ENCODE measurements at places on chromosomes 12 and 14.

- DNase-seq, result peak; percentile 67
These were observed 1.0 kb upstream of the SLC38A2 start for GRCh38 chr12:46373301-46374296.

- no peak for DNase-seq
These were observed 17.9 kb downstream of the SIVA1 start for GRCh38 chr14:104770851-104771272.

DNA sequence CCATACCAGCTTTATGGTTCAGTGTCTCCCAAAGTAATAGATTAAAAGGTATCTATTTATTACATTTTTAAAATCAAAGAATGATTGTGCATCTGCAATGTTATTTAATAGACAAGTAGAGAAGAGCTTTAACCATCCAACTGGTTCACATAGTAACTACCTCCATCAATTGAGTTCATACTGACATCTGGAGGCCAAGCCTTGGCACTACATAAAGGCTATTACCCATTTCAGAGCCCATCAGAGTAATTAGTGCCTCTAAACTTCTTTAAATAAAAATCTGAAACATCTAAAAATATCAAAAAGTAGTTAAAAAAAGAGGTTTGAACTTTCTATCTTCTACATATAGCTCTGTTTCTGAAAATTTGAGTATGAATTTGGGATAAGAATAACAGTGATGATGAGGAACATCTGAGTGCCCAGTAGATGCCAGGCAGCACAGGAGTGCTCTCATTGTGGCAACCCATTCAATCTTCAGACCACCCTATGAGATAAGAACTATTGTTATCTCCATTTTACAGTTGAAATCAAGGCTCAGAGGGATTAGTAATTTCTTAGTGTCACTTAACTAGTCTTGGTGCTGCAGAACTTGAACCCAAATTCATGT is 132.9 kb upstream of the DAAM1 start:
- no peak for DNase-seq

DNA sequence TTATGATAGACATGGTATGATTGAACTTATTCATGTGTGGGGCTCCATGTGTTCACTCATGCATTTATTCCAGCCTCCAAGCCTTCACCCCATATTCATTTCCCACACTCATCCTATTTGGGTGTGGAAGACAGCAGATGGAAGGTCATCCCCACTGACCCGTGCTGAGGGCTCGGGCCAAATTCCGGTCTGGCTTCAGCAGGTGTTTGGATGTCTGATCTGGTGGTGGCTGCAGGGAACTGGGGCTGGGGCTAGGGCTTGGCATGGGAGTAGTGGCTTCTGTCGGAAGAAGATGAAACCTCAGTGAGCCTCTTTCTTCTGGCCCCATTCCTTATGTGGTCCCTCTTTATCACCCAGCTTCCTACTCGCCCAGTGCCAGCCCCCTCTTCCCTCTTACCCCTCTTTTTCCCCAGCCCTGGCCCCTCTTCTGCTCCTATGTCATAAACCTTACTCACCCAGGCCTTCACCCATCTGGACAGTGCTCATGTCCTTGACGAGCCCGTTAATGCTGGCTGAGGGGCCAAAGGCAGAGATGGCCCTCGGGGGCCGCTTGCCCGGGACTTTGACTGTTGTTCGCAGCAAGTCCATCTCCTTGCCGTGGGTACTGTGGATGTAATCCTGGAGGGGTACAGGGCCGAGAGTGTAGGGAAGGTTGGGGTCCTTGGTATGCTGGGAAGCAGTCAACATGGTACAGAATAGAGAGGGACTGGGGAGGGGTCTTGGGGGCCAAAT is 8.0 kb downstream of the AGAP2 start:
- no peak for DNase-seq

DNA sequence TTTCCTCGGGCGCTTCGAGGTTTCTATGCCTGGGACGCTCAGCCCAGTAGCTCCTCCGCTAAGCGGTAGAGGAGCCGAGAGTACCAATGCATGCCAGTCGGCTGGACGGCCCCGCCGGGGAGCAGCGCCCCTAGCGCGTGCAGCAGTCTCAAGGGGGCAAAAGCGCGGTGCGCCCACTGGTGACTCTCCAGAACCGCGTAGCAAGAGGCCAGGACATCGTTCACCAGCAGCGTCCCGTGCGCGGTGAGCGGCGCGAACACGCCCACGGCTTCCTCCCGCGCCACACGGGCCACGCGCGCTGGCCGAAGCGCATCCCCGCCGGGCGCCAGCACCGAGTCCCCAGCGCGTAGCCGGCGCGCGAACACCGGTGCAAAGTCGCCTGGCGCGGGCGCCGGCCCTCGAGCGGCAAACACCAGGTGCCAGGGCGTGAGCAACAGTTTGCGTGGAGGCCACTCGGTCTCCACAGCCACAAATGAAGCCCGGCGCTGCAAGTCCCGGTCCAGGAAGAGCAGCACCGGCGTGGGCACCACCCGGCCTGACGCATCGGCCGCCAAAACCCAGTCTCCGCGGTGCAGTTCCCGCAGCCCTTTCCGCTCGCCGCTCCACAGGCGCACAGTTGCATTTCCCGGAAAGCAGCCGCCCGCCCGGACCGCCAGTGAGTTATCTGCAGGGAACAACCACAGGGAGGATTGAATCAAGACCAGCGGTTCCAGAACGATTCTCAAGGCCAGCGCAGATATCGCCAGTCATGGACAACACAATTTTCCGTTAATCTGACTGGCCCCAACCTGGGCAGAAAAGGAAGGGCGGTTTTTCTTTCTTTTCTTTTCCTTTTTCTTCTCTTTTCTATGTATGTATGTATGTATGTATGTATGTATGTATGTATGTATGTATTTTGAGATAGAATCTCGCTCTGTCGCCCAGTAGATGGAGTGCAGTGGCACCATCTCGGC is 4.5 kb downstream of the DHH start:
- peak; percentile 66 for DNase-seq

GRCh38 chr12:41476499-41477439 is 288.6 kb downstream of the PDZRN4 start:
- no peak for DNase-seq

DNA sequence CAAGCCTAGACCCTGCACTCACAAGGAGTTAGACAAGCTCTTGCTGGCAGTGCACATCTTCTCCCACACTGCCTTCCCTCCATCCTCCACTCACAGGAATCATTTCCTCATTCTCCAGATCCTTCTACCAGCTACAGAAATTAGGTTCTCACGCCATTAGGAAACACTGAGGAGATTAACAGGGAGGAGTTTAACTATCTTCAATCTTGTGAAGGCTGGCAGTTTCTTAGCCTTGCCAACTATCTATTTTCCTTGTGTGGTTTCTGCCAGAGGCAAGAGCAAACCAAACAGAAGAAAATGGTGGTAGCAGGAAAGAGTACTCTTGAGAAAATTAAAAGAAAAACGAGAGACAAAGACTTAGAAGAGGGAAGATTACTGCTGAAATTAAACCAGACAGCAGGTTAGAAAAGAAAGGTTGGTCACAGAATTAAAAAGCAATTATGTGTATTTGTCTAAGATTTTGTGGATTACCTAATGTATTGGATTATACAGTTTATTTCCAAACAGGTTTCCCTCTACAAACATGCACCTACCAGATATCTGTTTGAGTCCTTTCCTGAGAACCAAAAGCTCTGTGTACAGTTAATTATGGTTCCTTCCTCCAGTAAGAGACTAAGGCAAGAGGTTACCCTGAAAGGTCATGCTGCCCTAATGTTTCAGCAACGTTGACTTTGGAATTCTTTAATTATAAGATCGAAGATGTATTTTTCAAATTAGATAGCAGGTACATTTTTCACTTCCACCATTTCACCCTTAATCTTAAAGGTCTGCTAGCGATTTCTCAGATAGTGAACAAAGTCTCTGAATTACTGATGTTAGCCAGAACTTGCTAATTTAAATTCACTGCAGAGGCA is 5.0 kb downstream of the RERG start:
- no peak for DNase-seq

- no peak for DNase-seq
These were observed 214.5 kb downstream of the PAH start for GRCh38 chr12:102702447-102703114.

GRCh38 chr12:103827911-103828391 is 13.1 kb downstream of the NT5DC3 start:
- no peak for DNase-seq

DNA sequence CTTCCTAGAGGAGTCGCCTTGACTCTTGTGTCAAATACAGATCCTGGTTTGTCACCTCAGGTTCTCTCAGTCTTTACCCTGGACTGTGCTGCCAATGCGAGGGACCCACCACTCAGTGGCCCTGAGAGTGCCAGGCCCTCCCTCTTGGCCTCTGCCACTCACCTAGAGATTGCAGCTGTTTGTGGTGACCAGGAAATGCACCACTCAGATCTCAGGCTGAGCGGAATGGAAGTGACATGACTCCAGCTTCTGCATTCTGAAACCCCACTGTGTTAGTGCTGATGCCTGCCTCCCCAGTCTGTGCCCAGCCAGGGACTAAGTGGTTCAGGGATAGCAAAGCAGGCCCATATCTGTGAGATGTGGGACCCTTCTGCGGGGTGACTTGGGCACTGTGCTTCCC is 27.8 kb upstream of the NEDD1 start:
- DNase-seq, result no peak

GRCh38 chr12:28750946-28751685 is 398.0 kb upstream of the FAR2 start:
- no peak for DNase-seq

DNA sequence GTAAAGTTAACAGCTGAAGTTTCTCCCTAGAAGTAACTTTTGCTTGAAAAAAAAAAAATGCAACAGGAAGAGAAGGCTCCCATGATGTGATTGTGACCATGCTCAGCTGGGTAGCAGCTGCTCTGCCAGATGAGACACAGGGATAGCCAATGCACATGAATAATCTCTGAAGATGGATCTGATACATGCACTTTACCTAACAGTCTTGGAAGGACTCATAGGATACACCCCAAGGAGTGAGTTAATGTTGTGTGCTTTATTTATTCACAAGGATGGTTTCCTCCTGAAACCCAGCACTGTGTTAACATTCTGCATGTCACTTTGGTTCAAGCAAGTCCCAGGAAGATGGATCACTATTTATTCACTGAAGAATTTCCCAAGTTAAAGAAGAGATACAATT is 46.5 kb downstream of the NDUFA12 start:
- no peak for DNase-seq

- no peak for DNase-seq
These were observed 65.4 kb upstream of the RFLNA start for GRCh38 chr12:124229520-124229919.

DNA sequence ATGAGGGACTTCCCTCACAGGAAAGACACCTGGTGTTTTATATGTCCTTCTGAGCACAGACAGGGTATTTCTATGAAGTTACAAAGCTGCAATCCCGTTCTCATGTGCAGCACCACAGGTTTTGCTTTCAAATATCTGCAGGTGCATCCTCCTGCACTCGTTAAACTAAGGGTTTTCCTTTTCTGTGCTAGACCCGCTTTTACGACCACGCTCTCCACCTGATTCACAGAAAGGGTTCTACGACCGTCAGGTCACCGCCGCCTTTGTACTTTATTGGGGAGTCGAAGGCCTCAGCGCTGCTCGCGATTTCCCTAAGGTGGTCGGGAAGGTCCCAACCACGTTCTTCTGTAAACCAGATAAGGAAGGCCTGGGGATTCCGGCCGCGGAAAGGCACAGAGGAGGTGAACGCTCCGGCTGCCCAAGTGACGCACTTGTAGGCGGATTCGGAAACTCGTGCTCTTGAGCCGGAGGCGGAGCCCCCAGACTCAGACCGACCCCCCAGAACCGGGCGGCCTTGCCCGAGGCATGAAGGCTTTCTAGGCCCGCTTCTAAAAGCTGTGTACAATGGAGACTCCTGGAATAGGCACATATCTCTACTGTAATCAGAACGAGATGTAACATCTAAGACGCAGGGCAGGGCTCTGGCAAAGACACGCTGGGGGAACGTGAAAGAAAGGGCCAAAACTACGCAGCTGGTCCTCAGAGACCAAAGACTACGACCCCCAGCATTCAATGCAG is 995 bp upstream of the HSP90B1 start:
- peak; percentile 88 for DNase-seq

- DNase-seq, result no peak
These were observed 11.2 kb upstream of the CD9 start for GRCh38 chr12:6189028-6189427.

DNA sequence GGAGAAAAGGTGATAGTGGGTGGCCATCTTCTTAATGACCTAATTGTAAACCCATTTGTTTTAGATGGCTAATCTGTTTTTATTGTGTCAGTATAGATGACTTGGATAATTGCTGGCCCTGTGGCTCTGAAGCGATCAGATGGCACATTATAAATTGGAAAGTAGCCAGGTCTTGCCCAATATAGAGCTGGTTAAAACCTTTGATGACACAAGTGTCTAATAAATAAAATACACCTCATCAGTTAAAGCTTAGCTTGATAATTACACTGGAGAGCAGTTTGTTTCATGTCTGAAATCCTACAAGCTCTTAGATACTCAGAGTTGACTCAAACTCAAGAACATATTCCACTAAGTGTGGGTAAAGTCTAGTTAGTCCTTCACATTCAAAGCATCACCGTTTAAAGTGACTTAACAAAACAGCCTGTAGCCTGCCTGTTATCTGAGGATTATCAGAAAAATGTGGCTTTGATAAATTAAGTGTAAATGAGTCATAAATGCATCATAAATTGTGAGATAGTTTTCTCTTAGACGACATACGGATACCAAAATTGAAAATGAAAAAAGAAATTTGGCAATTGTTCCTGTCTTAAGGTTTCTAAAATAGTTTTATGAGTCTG is 280.9 kb downstream of the LRIG3 start:
- no peak for DNase-seq

- DNase-seq, result no peak
These were observed 3.5 kb downstream of the RSRC2 start for GRCh38 chr12:122523280-122523679.

DNA sequence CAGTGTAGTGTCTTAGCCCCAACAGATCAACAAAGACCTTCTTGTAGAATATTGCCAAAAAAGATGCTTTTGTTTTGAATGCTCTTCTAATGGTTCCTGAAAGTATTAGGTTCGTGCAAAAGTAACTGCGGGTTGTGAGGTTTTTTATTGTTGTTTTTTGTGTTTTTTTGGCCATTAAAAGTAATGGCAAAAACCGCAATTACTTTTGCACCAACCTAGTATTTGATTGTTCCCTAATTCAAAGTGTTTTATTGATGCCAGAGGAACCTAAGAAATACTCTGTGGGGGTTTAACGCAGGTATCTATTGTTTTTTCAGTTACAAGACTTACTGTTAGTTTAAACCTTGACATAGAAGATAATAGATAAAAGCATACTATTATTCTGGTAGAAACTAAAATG is 150.8 kb upstream of the DAAM1 start:
- no peak for DNase-seq

GRCh38 chr12:214003-214741 is at the start of gene SLC6A12:
Gene SLC6A12, minus strand, starts transcription at chr12:214157. Its CDS starts 4,171 bp downstream, at chr12:209986.
- DNase-seq, result no peak
